ENCODE measurements at places on chromosomes 13 and 19.

DNA sequence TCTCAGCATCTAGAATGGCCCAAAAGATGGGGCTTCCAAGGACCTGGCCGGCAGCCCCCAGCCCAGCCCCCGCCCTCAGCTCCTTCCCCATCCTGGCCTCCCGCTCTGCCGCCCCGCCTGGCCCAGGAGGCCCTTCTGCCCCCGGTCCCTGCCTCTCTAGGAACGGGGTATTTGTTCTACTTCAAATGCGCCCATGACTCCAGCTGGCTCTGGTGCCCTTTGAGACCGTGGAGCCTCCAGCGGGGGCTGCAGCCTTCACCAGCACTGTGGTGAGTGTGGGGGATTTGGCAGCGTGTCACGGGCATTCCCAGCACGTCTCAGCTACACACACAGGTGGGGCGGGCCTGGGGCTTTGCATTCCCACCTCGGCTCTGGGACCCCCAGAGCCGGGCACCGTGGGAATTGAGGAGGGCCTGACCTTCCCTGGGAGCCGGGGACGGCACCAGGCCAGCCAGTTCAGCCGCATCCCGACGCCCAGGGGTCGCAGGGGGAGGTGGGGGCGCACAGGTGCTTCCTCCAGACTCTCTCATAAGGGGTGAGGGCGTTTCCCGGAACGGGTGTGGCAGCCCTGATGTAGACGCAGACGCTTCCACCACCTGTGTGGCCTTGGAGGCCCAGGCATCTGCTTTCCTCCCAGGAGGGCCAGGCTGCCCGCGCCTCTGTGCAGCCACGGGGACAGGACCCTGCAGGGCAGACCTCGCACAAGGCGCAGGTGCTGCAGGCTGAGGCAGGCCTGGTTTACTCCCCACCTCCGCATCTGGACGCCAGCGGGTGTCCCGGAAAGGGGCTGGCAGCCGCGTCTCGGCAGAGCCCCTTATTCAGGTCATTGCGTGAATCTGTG, 947 bp downstream of the ATP4B start:
- no peak for DNase-seq

- DNase-seq, result no peak
Observed at GRCh38 chr13:44347949-44348348, 25.7 kb upstream of the SERP2 start.

DNA sequence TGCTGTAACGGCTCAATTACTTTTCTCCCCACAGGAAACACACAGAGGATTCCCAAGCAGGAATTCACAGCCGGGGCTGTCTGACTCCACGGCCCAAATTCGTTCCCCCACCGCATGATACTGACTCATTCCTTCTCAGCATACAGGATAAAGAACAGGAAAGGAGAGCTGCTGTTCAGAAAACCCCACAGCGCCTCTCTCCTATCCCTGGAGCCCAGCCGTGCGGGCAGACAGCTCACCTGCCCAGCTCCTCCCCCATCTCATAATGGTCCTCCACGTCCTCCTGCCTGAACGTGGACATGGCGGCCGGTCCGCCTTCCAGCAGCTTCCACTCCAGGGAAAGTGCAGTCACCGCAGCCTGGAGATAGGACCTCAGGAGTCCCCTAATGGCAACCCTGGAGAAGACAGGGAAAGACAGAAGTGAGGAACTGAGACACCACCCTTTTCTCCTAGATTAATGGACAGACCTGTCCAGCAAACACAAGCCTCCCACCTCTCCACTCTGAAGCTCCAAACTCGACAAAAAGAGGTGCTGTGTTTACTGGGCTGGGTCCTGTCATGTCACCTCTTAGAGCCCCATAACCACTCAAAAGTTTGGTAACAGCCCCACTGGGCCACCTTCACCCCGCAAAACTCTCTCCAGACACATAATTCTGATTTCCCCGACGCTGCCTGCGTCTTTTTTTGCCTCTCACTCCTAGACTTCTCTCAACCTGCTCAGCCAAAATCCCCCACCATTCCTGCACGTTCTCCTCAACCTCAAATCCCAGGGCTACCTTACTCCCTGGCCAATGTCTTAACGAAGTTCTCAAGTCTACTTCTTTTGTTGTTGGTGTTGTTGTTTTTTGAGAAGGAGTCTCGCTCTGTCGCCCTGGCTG, 1.2 kb downstream of the DAPK3 start:
- DNase-seq, result no peak

GRCh38 chr13:112569821-112570220, 18.1 kb downstream of the TUBGCP3 start:
- no peak for DNase-seq

- no peak for DNase-seq
Observed at GRCh38 chr13:29676941-29677452, 81.5 kb upstream of the SLC7A1 start.

DNA sequence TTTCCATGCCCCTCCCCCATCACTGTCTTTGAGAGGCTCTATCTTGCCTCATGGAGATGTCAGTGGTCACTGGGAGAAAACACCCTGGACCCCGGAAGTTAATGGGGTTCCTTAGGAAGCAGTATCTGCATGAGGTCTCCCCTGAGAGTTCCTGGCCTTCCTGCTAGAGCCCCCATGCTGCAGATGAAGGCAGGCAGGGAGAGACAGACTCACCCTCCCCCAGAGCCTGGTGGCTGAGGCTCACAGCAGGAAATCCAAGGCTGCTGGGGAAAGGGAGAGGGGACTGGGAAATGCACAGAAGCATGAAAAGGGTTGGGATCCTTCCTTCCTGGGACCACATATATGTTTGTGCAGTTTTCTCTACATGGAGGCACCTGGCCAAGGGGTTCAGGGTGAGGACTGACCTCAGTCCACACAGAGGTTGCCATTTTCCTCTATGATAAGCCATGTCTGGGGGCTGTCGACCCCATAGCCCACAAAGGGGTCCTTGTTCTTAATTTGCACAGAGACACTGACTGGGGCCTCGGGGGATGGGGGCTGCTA, 95.4 kb downstream of the RNASEH2B start:
- DNase-seq, result no peak

DNA sequence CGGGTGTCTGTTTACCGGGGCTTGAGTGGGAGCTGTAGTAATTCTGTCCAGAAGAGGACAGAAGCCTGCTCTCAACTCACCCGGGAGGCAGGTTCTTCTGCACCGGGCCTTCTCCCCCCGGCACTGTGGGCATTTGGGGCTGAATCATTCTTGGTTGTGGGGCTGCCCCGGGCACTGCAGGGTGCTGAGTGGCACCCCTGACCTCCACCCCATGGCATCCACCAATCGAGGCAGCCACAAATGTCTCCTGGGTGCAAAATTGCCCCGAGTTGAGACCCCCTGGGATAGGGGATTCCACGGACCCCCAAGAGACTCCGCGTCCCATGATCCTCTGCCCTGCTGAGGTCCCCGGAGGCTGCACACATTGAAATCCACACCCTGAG, 68.8 kb downstream of the GNG7 start:
- no peak for DNase-seq

- DNase-seq, result no peak
Observed at GRCh38 chr19:48631225-48631624, 6.0 kb downstream of the DBP start.

- no peak for DNase-seq
Observed at GRCh38 chr19:782185-782877, 14.9 kb upstream of the PTBP1 start.

DNA sequence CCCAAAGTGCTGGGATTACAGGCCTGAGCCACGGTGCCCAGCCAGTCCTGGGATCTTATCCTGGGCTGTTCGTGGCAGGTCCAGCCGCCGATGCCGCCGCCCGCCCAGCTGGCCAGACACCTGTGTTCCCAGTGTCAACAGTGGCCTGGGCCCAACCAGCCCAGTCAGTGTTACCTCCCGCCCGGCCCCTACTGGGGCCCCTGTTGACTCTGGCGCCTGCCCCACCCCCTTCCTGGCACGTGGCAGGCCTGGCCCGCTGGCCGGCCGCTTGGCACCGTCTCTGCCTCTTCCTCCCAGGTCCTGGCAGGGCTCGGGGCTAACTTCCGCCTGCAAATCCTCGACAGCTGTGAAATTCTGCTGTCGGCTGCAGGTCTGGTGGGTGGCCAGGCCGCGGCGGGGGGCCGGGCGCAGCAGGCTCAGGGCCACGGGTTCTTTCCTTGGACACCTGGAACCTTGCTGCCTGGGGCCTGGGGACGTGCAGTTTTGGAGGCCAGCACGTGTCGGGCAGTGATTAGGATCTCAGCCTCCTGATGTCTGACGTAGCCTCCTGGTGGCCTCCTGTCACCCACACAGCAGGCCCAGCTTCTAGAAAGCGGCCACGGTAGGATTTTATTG, 9.1 kb downstream of the ARID3A start:
- peak; percentile 92 for DNase-seq

GRCh38 chr19:54191011-54191810, at the start of gene TSEN34:
Gene TSEN34, plus strand, starts transcription at chr19:54191308. Its CDS starts 57 bp downstream, at chr19:54191365.
- peak; percentile 77 for DNase-seq

DNA sequence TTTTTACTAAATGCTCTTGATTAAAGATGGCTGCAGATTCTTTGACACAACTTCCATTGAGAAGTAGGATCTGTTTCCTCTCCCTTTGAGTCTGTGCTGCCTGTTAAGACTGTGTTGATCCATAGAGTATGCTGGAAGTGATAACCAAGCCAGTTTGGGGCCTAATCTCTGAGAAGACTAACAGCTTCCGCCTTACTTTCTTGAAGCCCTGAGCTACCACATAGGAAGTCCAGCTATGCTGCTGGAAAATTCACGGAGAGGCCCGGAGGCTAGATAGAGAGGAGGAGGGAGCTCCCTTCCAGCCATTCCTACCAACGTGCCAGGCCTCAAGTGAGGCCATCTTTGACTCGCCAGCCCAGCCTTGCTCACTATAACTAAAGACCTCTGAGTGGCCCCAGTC, 12.5 kb downstream of the RAP2A start:
- DNase-seq, result no peak

GRCh38 chr19:45515081-45515624, 7.9 kb downstream of the VASP start:
- no peak for DNase-seq

DNA sequence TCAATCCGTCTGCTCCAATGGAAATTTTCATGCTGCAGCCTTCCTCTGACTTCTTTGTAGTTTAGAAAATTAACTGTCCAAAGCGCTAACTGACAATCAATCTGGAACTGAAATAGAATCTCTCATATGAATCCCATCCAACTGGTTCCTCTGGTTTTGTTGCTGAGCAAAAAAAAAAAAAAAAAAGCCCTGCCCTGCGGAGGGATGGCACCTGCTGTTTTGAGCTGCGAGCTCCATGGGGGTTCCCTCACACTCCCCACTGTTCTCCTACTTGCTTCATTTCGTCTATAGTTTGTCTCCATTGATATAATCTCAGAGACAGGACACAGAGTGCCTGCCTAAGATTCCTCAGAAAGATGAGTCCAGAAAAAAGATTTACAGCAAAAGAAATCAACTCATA, 33.4 kb downstream of the FAAP24 start:
- DNase-seq, result no peak

- peak; percentile 45 for DNase-seq
Observed at GRCh38 chr13:49585220-49586157, at the start of gene RCBTB1. Gene RCBTB1, minus strand, starts transcription at chr13:49585558. Its CDS starts 18,279 bp downstream, at chr13:49567279.

DNA sequence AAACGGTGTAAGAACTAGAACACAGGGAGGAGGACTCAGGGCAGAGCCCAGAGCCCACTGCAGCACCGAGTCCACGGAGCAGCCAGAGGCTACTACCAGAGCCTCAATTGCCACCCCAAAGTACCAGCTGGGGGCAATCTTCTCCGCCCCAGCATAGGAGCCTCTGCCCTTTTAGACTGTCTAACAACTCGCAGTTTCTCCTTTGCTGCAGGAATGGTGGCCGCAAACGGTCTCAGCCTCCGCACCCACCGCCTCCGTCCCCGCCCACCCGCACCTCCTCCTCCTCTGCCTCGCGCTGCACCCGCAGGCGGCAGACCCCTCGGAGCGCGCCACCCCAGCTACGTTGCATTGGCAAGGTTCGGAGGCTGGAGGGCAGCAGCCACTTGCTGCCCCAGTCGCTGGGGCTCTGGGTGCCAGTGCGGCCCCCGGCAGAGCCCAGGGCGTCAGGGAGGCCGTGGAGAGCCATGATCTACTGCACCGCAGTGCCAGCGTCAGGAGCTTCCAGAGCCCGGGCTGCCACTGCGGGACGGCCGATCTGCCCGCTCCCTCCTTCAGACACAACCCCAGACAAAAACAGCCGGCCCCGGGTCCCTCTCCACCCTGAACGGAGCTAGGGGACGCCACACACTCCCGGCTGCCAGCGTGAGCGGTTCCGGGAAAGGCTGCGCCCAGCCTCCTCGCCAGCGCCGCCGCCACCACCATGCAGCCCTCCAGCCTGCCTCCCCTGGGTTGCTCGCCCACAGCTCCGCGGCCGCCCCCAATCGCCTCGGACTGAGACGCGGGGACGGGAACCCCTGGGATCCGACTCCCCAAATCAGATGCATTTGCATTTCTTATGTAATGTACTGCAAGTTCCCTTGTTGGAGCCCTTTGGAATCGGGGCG, 1.8 kb downstream of the FGF14 start:
- no peak for DNase-seq

- no peak for DNase-seq
Observed at GRCh38 chr13:99287551-99287950, 19.6 kb downstream of the GPR183 start.

GRCh38 chr19:43674596-43674995, 4.6 kb upstream of the PLAUR start:
- no peak for DNase-seq

DNA sequence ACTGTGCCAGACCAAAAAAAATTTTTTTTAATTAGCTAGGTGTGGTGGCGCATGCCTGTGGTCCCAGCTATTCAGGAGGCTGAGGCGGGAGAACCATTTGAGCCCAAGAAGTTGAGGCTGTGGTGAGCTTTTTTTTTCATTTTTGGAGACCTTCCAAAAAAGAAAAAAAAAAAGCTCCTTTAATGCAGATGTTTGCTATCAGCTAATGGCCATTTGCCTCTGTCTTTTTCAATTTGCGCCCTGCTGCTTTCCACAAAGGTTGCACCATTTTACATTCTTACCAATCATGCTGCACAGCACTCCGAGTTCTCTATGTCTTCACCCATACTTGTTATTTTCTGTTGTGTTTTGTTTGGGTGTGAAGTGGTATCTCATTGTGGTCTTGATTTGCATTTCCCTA, 15.6 kb upstream of the SMARCA4 start:
- no peak for DNase-seq

DNA sequence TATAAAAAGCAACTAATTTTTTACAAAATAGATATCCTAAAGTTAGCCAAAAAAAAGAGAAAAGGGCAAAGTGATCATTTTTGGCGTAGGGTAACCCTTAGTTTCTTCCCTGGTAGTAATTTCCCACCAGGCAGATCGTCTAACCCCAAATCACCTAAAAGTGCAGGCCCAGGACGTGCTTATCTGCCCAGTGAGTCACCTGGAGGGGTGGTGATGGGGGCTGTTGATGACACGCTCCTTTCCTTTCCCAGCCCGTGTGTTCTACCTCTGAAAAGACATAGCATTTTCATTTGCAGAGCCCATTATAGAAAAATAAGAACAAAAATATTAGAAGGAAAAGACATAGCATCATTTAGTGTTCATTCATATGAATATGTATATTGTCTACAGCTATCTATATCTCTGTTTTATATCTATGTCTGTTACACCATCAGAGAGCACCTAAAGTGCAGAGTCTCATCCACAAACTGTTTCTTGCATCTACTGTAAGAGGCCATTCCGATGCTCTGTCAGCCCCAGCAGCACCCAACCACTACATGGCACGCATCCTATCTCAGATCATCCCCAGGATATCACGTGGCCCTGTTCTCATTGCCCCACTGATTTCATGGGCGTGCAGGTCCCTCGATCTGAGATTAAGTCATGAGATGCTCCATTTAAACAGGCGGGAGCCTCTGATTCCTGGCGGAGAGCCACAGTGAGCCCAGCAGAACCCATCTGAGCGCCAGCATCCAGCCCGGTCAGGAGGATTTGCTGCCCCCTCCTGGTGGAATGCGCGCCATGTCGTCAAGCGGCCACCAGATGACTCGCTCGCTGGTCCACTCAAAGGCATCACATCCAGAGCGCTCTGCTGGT, 8.5 kb upstream of the LILRB3 start:
- peak; percentile 71 for DNase-seq
